Naive thymus-derived CD8-positive, alpha-beta T cell (primary cell): ENCODE measurements at places on chromosomes 6 and 20. TPM values are rescaled to one million over a fixed set of nuclear protein-coding genes. Genes with fewer than 3 reads are reported as not detected.

Gene PLA2G7
- total RNA-seq: 2.1 TPM

Gene ZNF165
- total RNA-seq: 1.0 TPM

Gene TFAP2D
- total RNA-seq: not detected

Gene PRL
- total RNA-seq: 0.30 TPM

Gene KCNK16
- not detected for total RNA-seq

Gene SIRPD
- total RNA-seq: 0.58 TPM

Gene CEP250
- 65.4 TPM for total RNA-seq

Gene AGER
- 56.0 TPM for total RNA-seq

Gene SLC25A27
- 5.2 TPM for total RNA-seq

Gene SOBP
- 0.82 TPM for total RNA-seq

Gene ACTR5
- 20.7 TPM for total RNA-seq

Gene L3MBTL3
- total RNA-seq: 53.7 TPM

Gene GRM1
- not detected for total RNA-seq

Gene RPS21
- 3,205 TPM for total RNA-seq

Gene DEF6
- 268 TPM for total RNA-seq

Gene GPR6
- not detected for total RNA-seq

Gene TPBG
- total RNA-seq: not detected

Gene LPIN3
- 1.0 TPM for total RNA-seq

Gene EPPIN
- total RNA-seq: not detected

Gene CCN6
- not detected for total RNA-seq

Gene ENPP5
- 1.2 TPM for total RNA-seq

Gene ENPP1
- total RNA-seq: 0.47 TPM

Gene CLPSL2
- total RNA-seq: not detected

Gene MOCS1
- total RNA-seq: 3.1 TPM

Gene PNLDC1
- 0.75 TPM for total RNA-seq

Gene EFCAB8
- total RNA-seq: 2.9 TPM

Gene RGS17
- total RNA-seq: not detected

Gene CBFA2T2
- total RNA-seq: 33.8 TPM

Gene HLA-DQB2
- total RNA-seq: 1.2 TPM

Gene TGM2
- total RNA-seq: not detected

Gene DOK5
- total RNA-seq: not detected

Gene SCRT2
- total RNA-seq: not detected

Gene NDRG3
- total RNA-seq: 28.9 TPM

Gene PHACTR2
- total RNA-seq: 16.0 TPM

Gene SLC16A10
- total RNA-seq: 24.7 TPM

Gene HTR1E
- not detected for total RNA-seq

Gene WFDC12
- not detected for total RNA-seq

Gene TFAP2A
- not detected for total RNA-seq

Gene RIPPLY2
- not detected for total RNA-seq

Gene JAG1
- total RNA-seq: 0.18 TPM

Gene C20orf144
- 0.38 TPM for total RNA-seq

Gene RRAGD
- 3.9 TPM for total RNA-seq

Gene FAM184A
- 3.4 TPM for total RNA-seq

Gene OR12D1
- total RNA-seq: not detected

Gene ZKSCAN3
- 11.1 TPM for total RNA-seq

Gene TBC1D32
- total RNA-seq: 15.0 TPM

Gene GTSF1L
- 0.80 TPM for total RNA-seq

Gene FOXS1
- not detected for total RNA-seq

Gene ZBTB46
- total RNA-seq: not detected

Gene CST1
- total RNA-seq: not detected

Gene ADGRF4
- not detected for total RNA-seq

Gene PROCR
- 3.2 TPM for total RNA-seq

Gene CD93
- total RNA-seq: 0.10 TPM

Gene DEFB132
- total RNA-seq: not detected

Gene C20orf204
- total RNA-seq: 5.6 TPM

Gene CDH4
- 0.44 TPM for total RNA-seq
